ENCODE measurements at places on chromosomes 12 and 14.
A peak's percentile ranks its signal among the peaks of the same experiment; 100 is the strongest.

DNA sequence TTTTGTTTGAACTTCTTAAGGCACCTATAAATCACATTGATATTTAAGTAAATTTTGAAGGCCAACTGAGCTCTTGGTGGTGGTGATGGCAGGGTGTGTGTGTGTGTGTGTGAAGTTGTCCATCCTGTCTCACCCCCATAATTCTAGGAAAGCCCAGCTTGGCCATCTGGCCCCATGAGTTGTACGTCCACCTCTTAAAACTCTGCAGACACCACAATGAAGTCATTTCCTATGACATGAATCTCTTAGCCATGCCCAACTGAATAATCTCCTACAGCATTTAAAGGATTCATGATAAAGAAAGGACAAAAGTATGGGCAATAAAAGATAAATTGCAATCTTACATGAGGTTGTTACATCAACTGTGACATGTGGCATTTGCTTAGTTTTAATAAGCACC lies 123.4 kb downstream of the TTC7B start:
- no peaks in the 10 kb centered on the region for H3K4me1 ChIP-seq
- no peak for DNase-seq
- no peak overlapping the region for H3K27ac ChIP-seq
- no peaks in the 10 kb centered on the region for H3K27me3 ChIP-seq

GRCh38 chr14:90677484-90678050 lies 138.7 kb downstream of the TTC7B start:
- H3K36me3 ChIP-seq: no peaks in the 10 kb centered on the region
- peak overlapping the region; percentile 82 for H3K27ac ChIP-seq
- peak overlapping the region; percentile 16 for H3K4me3 ChIP-seq
- H3K4me1 ChIP-seq: peaks cover 38% of the 10 kb centered on the region

DNA sequence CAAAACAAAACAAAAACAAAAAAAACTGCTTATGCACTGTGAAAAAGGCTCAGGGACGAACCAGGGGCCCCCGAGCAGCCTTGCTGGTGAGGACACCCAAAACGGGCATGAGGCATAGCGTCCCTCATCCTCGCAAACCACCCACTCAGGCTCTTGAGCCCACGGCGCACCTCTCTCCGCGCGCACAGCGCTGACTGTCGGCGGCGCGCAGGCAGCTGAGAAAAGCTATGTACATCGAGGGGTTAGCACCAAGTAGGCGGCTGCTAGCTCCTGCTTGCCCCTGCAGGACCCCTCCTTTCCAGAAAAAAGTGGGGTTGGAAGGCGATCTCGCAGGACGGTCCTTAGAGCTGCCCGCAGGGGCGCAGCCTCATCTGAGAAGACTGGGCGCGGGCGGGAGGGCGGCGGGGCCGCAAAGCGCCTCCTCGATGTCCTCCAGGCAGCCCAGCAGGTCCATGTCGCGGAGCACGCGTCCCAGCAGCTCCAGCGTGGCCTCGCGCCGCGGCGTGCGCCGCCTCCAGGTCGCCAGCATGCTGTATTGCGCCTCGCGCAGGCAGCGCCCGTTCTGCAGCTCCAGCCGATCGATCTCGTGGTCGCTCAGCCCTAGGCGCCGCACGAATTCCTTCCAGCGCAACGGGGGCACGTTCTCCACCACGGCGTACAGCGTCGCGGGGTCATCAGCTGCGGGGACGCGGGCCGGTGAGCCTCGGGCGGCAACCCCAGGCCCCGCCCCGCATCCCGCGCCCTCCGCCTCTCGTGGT lies 12.8 kb downstream of the TNFRSF1A start:
- DNase-seq: no peak
- peaks cover 37% of the 10 kb centered on the region for H3K4me1 ChIP-seq
- H3K36me3 ChIP-seq: peaks cover 42% of the 10 kb centered on the region
- H3K27ac ChIP-seq: peak overlapping the region; percentile 50
- H3K27me3 ChIP-seq: no peaks in the 10 kb centered on the region

DNA sequence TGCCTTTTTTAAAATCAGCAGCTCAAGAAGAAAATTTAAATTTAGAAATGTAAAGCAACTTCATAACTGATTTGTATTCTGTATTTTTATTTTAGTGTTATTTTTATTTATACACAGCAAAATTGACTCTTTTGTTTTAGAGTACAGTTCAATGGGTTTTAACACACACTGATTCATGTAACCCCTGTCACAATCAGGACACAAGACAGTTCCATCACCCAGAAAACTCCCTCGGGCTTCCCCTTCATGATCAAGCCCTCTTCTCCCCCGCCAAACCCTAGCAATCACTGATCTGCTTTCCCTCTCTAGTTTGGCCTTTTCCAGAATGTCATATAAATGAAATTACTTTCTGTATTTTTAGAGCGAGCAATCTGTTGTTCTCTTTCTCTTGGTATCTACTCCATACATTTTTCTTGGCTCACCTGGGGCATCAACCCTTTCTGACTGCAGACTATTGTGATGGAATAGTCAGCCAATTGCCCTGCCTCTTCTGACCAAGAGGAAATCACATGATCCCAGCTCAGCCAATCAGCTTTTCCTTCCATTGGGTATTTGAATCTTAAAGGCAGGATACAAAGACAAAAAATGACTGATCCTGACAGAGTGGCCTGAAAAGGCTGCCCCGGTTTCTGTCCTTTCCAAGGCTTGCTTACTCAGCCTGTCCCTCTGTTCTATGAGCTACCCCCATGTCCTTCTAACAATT lies 5.3 kb downstream of the SLC5A8 start:
- H3K27me3 ChIP-seq: peaks cover 19% of the 10 kb centered on the region
- H3K36me3 ChIP-seq: no peaks in the 10 kb centered on the region
- no peak for DNase-seq
- H3K4me1 ChIP-seq: no peaks in the 10 kb centered on the region
- no peak overlapping the region for H3K4me3 ChIP-seq
- H3K27ac ChIP-seq: no peak overlapping the region

DNA sequence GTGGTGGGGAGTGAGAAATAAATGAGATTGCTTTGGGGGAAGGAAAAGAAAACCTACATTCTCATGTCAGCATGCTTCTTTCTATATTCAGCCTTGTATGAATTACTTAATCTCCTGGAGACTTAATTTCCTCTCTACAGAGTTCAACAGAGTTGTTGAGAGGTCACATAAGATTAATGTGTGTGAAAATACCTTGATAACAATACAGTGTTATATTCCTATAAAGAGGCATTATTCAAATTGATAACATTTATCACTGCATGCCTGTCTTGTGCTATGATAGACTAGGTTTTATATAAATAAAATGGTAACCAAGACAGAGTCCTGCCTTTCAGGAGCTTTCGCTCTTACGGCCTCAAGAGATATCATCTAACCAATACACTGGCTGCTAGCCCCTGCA lies 9.6 kb downstream of the FLRT2 start:
- no peaks in the 10 kb centered on the region for H3K4me1 ChIP-seq
- peaks cover 15% of the 10 kb centered on the region for H3K27me3 ChIP-seq
- no peak for DNase-seq

- peaks cover 6% of the 10 kb centered on the region for H3K27me3 ChIP-seq
- no peak for DNase-seq
- no peak overlapping the region for H3K4me3 ChIP-seq
- no peaks in the 10 kb centered on the region for H3K4me1 ChIP-seq
These were observed 183.4 kb upstream of the GZMB start for GRCh38 chr14:24817212-24818057.

DNA sequence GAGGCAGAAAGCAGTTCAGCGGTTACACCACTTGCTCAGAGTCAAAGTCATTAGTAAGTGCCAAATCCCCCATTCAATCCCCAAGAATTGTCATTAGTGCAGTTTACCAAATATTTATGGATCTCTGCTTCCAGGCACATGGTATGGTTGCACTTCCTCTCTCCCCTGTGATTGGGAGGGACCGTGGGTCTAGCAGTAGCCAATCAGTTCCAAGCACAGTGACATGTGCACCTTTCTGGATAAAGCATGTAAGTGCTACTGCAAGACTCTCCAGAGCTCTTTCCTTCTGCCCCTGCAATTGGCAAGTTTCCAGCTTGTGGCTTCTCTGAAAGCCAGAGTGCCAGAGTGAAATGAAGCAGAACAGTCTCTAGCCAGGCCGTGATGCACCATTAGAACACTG lies 85.3 kb upstream of the FLRT2 start:
- no peaks in the 10 kb centered on the region for H3K4me1 ChIP-seq
- H3K27me3 ChIP-seq: no peaks in the 10 kb centered on the region
- no peak for DNase-seq
- H3K4me3 ChIP-seq: no peak overlapping the region
- H3K27ac ChIP-seq: no peak overlapping the region

DNA sequence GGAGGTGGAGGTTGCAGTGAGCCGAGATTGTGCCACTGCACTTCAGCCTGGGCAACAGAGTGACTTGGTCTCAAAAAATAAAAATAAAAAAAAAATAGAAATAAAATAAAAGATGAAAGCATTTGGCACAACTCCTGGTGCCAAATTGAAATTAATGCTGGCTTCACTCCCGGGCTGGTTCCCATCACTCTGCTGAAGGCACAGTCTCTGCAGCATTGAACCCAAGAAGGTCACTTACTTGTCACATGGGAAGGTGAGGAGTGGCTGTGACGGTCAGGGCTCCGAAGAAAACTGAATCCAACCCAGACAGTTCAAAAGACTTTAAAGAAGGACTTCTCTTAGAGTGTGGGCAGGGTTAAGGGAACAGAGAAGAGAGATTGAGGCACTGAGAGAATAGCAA lies 10.5 kb upstream of the CCDC63 start:
- H3K4me1 ChIP-seq: peaks cover 2% of the 10 kb centered on the region
- no peak overlapping the region for H3K4me3 ChIP-seq
- no peak overlapping the region for H3K27ac ChIP-seq

DNA sequence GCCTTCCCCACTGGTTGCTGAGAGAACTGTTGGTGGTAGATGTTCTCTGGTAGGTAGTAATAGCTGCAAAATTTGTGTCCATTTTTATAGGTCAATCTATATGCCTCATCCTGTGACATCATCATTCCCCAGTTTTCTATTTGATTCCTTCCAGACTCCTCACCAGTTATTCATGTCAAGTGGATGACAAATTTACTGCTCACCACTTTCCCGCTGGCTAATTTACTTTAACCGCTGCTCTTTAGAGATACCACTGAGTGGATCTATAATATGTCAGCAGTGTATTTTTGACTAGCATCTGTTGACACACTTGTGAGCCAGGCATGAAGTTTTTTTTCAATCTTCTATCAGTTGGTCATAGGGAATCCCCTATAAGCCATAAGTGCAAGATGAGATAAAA lies 24.6 kb downstream of the GPR65 start:
- no peaks in the 10 kb centered on the region for H3K36me3 ChIP-seq
- DNase-seq: peak; percentile 28
- H3K27ac ChIP-seq: peak overlapping the region; percentile 8
- peaks cover 53% of the 10 kb centered on the region for H3K4me1 ChIP-seq

GRCh38 chr14:57754527-57754926 lies 111.4 kb downstream of the SLC35F4 start:
- no peaks in the 10 kb centered on the region for H3K36me3 ChIP-seq
- no peaks in the 10 kb centered on the region for H3K4me1 ChIP-seq
- H3K27me3 ChIP-seq: no peaks in the 10 kb centered on the region
- H3K27ac ChIP-seq: no peak overlapping the region
- DNase-seq: no peak

- H3K4me3 ChIP-seq: peak overlapping the region; percentile 90
- peak overlapping the region; percentile 84 for H3K27ac ChIP-seq
- no peaks in the 10 kb centered on the region for H3K27me3 ChIP-seq
- H3K4me1 ChIP-seq: peaks cover 28% of the 10 kb centered on the region
- peaks cover 3% of the 10 kb centered on the region for H3K36me3 ChIP-seq
- DNase-seq: no peak
These were observed 839 bp downstream of the FICD start for GRCh38 chr12:108515916-108516315.

DNA sequence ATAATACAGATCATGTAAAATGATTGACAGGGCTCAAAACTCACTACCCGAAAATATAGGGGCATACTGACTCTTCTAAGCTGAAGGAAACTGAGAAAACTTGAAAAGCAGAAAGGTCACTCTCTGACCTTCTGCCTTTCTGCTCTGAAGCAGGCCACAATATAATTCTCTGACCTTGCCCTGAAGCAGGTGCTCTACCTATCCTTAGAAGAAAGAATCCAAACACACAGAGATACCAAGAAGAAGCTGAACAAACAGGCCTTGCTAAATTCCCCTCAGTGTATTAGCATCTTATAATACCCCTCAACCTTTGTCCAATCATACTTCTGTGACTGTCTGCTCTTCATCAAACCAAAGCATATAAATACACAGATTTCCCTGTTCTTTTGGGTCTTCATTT lies 60.9 kb upstream of the BBS10 start:
- H3K4me1 ChIP-seq: peaks cover 5% of the 10 kb centered on the region
- no peaks in the 10 kb centered on the region for H3K27me3 ChIP-seq
- DNase-seq: no peak

DNA sequence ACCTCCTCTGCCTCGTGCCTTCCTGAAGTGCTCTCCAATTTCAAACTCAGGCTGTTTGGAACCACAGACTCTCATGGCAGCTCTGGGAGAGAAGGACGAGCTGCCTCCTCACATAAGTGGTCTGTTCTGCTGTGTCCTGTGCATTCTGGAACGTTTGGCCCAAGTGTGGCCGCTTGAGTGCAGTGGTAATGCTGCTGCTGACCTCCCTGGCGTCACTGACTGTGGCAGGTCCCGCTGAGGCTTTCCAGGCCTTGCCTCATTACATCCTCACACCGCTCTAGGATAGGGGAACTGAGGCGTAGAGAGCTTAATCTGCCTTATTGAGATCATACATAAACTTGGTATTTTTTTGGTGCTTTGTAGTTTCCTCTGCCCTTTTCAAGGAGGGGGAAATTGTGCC lies 14.2 kb downstream of the CCDC92 start:
- H3K4me1 ChIP-seq: peaks cover 5% of the 10 kb centered on the region
- H3K36me3 ChIP-seq: no peaks in the 10 kb centered on the region
- DNase-seq: no peak

GRCh38 chr12:93706824-93707223 lies 29.6 kb downstream of the CRADD start:
- no peak overlapping the region for H3K4me3 ChIP-seq
- DNase-seq: no peak
- H3K4me1 ChIP-seq: peaks cover 33% of the 10 kb centered on the region
- H3K27ac ChIP-seq: no peak overlapping the region
- no peaks in the 10 kb centered on the region for H3K27me3 ChIP-seq

DNA sequence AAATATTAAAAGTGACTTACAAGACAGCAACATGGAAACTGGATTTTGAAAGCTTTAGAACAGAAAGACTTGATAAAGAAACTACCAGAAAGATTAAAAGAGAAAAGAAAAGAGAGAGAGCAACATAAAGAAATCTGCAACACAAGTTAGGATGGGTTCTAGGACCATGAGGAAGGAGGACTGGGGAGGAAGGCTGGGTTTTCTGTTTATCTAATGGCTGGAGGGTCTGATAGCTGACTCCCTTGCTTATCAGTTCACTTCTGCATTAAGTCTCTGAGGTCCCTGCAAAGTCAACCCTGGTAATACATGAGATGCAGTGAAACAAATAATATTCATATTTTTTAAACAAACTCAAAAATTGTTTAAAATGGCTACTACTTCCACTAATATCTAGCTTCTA lies 90.1 kb downstream of the RPAP3 start:
- H3K4me1 ChIP-seq: peaks cover 7% of the 10 kb centered on the region
- no peak overlapping the region for H3K4me3 ChIP-seq
- DNase-seq: no peak
- no peaks in the 10 kb centered on the region for H3K27me3 ChIP-seq
- H3K36me3 ChIP-seq: peaks cover 19% of the 10 kb centered on the region

Data from activated naive CD4-positive, alpha-beta T cell treated with anti-CD3 and anti-CD28 coated beads for 36 hours (primary cell).